ENCODE measurements at places on chromosomes 2 and 18.

- DNase-seq = no peak
Measured at GRCh38 chr2:233213011-233213410, 38.5 kb upstream of the ATG16L1 start.

DNA sequence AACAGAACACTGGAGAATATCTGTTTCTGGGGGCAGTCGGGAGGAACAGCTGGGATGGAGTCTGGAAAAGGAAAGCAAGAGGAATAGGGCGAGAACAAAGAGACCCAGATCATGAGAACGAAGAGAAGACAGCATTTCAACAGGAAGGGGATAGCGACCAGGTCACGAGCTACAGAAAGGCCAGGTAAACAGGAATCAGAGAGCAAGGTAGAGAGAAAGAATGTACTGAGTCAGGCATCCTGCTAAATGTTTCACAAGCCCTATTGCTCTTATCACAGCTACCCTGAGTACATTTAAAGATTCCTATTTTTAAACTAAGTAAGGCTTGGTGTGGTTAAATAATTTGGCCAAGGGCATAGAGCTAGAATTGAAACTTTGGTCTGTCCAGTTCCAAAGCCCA lies 254.9 kb upstream of the RAB12 start:
- no peak for DNase-seq

DNA sequence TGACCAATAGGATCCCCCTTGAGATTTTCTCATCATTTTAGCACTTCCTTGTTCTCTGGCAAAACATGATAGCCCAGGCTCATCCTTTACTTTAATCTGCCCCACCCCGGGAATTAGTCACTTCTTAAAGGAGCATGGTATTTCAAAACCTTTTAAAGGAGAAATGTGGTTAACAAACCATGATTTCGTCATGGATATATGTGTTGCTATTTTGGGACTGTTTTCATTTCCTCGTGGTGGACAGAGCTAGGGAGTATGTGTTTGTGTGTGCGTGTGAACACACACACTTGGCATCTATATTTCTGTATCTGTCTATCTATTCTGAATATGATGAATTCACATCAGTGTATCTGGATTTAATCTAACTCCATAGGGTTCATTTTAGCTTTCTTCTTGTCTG lies 128.1 kb downstream of the BIRC6 start:
- DNase-seq = no peak

DNA sequence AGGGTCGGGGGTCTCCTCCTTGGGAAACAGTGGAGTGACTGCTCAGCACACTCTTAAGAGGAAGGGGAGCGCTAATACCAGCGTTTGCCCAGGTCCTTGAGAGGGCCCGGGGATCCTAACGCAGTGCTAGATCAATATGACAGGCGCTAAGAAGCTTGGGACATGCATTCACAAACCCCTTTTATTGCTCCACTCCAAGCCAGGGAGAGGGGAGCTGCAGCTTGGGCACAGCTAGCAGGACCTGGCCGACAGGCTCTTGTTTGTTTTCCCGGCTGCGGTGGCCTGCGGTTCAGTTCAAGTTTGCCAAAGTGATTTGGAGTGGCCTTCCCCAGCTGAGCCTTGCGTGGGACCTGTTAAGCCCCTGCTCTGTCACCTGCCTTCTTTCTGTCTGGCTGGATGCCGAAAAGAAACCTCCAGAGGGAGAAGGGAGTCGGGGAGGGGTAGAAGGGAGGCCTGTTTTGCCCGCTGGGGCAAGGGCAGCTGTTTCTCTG lies 152.1 kb downstream of the GLI2 start:
- DNase-seq = no peak

DNA sequence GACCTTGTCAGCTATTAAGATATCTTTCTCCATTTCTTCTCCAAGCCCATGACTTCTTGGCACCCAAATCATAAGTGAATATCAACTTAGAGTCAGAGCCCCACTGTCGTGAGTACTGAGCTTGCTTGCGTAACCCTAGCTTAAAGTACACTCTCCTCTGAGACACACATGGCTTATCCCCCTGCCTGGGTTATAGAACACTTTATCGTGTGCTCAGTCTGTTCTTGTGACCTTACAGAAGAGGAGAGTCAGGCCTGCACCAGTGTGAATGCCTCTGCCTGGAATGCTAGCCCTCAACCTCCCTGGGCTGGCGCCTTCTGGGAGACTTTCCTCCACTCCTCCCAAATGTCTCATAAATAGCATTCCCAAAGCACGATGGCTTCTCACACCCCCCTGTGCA lies 79.3 kb downstream of the CEP192 start:
- DNase-seq = no peak

- no peak for DNase-seq
Measured at GRCh38 chr2:69547984-69548715, 95.4 kb downstream of the AAK1 start.

- peak; percentile 35 for DNase-seq
Measured at GRCh38 chr2:150610670-150611279, 123.3 kb upstream of the RND3 start.

DNA sequence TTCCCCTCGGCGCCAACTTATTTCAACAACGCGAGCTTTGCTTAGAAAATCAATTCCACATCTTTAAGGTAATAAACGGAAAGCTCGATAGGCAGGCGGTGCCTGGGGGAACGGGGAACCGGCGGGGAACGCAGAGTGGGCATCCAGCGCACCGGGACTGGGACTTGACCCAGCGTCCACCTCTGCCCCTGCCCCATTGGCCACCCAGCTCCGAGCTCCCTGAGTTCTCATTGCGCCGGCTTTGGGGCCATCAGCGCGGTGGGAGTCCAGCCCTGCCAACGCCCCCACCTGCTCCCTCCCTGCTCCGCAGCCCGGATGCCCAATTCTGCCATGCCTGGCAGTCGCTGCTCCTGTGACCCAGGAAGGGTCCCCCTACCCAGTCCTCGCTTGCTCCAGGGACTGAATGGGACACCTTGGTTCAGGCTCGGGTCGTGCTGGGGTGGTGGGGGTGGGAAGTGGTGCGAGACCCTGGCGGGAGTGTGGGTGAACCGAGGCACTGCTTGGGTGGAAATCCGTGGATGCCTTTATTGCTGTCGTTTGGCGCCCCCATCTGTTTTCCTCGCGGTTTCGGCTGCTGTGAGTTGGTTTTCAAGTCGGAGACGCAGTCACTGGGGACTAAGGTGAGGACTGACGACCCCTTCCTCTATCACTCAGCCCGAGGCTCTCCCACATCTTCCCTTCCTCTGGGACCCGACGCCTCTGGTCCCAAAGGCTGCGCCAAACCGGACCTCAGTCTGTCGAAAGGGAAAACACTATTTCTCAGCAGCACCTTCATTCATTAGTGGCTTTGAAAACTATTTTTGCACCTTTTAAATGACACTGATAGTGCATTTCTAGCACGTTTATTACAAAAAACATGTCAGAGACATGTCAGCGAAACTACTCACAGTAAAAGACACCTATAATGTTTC lies 2.4 kb upstream of the EVX2 start:
- peak; percentile 70 for DNase-seq

DNA sequence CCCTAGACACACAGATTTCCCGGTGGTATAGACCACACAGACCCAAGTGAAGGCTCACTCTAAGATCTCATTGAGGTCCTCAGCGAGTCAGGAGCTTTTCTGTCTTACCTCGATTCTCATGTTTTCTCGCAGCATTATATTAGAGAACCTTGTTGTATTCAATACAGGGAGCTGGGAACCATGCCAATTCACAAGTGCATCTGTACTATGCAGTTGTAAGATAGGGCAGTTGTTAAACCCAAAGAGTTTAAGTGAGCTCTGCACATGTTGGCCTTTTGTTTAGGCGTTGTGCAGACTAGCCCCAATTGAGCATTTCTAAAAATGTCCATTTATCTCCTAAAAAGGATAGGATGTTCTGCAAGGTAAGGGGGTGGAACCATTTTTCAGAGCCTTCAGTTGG lies 59.6 kb downstream of the FEZ2 start:
- DNase-seq = peak; percentile 10

DNA sequence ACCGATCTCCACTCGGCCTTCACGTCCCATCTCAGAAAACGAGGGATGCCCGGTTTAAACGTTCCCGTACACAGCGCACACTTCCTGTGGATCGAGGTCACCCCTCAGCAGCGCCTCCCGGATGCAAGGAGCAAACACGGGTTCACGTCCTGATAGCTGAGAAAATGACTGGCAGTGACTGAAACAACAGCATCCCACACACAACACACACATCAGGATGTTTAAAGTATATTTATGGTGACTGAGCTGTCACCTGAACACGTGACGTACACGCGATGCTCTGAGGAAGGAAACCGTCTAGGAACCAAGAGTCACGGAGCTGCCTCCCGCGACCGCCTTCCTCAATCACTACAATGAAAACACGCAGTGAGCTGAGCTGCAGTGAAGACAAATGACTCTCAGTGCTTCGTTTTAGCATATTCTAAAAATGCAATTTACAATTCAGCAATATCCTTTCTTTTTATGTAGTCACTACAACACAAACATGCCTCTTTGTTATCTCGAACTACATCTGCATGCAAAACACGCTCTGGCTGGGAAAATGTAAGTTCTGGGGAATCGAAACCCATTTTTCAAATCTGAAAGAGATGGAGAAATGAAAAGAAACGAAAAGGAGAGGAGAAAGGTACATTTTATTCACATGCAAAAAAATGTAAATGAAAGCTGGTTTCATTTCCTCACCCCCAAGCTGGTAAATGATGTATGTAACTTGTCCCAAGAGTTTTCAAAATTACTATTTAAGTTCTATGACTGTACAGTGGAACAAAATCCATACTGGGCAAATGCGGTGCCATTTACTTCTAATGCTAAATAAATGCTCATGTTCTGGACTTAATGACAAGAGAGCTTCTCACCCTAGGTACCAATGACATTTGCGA lies 19.8 kb downstream of the HDAC4 start:
- no peak for DNase-seq

- DNase-seq = no peak
Measured at GRCh38 chr2:89818873-89819272, 1127.4 kb downstream of the RPIA start.

GRCh38 chr2:105764059-105764458 lies 19.3 kb downstream of the NCK2 start:
- DNase-seq = no peak

DNA sequence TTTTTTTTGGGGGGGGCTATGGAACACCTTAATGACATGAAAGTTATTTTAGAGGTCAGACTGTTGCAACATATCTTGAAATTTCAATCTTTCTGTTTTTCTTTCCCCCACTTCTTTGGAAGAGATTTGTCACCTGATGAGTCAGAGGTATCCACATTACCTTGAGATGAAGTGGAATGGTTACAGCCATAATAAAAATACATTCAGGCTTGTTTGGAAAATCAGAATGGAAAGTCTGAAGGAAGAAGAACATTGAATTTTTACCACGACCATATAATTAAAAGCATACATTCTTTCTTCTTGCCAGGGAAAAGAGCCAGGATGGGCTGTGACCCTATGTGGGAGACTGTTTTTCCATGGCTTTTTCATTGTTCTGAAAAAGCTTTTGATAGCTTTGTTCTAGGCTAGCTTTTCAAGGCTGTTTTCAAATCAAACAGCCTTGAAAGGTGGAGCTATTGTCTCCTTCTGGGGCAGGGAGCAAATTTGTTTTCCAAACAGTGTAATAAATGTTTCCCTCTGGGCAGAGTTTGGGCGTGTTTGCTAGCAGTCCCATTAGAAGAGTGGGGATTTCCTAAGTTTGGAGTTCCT lies 2.3 kb upstream of the GTF3C3 start:
- peak; percentile 19 for DNase-seq

DNA sequence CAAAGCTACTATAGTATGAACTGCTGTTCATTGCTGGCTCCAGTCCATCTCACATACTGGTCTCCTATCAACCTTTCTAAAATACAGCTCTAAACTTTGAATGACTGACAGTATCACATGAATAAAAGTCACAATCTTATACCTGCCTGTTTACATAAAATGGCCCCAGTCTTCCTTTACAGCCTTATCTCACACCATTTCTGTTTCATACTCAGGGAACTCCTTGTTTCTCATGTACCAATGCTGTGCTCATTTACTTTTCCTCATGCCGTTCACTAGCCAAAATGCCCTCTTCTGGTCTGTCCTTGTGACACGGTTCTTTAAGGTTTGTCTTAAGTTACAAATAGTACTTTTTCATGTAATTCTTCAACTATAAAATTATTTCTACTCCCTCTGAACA lies 6.2 kb downstream of the ATP5MC3 start:
- DNase-seq = no peak

DNA sequence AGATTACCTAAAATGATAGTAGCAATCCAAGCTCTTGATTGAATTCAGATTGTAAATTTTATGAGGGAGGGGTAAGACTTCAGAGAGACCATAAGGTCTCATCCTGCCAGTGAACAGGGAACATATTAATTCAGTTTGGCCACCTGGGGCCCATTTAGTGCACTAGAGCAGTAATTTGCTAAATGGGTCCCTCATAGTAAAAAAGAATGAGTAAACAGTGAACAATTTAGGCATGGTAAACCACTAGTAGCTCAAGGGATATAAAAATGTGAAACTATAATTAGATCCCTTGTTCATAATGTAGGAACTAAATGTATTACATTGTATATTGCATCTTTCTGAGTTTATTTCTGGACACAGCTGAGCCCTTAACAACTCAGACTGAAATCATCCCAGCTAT lies 4.9 kb upstream of the PHLPP1 start:
- peak; percentile 100 for DNase-seq

DNA sequence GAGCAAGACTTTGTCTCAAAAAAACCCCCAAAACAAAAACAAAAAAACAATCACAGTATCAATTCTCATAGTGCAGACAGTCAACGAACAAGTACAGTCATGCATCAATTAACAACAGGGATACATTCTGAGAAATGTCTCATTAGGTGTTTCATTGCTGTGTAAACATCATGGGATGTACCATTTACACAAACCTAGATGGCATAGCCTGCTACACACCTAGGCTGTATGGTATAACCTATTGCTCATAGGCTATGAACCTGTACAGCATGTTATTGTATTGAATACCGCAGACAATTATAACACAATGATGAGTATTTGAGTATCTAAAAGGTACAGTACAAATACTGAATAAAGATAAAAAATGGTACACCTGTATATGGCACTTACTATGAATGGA lies 67.8 kb upstream of the LMAN1 start:
- DNase-seq = peak; percentile 91

DNA sequence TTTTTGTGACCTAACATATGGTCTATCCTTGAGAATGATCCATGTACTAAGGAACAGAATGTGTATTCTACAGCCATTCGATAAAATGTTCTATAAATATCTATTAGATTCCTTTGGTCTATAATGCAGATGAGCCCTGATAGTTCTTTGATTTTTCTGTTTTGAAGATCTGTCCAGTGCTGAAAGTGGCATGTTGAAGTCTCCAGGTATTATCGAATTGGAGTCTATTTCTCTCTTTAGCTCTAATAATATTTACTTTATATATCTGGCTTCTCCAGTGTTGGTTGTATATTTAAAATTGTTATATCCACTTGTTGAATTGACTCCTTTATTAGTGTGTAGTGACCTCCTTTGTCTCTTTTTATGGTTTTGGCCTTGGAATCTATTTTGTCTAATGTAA lies 377.9 kb downstream of the ARL6IP6 start:
- no peak for DNase-seq

GRCh38 chr2:68193787-68194372 lies 36.2 kb downstream of the PNO1 start:
- DNase-seq = no peak
